ENCODE measurements at places on chromosomes 3 and 15.

DNA sequence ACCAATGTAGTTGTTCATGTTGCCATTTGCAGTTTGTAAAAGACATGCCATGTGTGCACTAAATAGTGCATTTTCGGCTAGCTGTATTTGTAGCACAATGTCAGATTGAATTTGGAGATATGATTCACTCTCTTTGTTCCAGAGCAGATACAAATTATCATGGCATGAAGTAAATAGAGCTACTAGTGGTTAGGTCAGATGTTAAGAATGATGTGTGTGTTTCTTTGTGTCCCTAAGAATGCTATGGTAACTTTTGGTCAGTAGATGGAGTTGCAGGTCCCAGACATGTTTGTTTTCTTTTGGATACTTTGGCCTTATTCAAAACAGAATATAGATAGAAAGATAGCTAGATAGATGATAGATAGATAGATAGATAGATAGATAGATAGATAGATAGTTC is 595.8 kb downstream of the NLGN1 start:
- no peak for DNase-seq

DNA sequence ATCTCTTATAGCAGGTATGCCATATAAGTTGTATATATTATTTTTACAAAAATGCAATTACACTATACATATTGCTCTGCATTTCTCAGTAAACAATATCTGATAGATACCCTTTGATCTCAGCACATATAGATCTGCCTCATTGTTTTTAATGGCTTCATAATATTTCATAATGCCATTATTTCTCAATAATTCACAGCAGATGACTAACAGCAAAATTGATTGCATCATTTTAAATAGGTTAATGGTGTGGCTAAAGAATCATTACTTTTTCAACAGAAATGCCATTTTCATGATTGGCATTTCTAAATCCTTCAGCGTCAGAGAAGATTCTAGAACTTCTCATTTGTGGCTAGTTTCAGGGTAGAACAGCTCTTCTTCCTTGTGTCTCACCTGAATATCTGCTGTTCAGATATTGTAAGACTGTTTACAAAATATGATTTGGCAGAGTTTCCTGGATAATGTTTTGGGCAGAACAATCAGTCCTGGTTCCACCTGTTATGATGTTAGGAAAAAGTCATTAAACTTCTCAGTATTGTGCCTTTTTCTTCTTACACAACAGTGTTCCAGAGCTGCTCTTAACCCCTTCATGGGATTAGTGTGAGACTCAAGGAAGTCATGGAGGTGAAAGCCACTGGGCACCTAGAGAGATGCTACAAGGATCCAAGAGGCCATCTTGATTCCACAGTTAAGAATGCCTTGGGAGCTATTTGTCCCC is 397.6 kb upstream of the THBS1 start:
- DNase-seq = no peak

DNA sequence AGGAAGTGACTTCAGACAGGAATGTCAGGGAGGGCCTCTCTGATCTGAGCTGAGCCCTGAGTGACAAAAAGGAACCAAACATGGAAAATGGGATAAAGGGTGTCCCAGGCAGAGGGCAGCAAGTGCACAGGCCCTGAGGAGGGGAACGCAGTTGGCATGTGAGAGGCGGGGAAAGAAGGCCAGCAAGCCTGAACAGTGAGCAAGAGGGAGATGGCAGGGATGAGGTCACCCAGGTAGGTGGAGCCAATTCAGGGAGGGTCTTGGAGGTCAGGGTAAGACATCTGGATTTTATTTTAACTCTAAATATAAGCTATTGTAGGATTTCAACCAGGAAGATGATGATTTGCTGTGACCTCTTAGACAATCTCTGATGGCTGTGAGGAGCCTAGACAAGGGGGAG is 167.7 kb downstream of the LRTM1 start:
- no peak for DNase-seq

DNA sequence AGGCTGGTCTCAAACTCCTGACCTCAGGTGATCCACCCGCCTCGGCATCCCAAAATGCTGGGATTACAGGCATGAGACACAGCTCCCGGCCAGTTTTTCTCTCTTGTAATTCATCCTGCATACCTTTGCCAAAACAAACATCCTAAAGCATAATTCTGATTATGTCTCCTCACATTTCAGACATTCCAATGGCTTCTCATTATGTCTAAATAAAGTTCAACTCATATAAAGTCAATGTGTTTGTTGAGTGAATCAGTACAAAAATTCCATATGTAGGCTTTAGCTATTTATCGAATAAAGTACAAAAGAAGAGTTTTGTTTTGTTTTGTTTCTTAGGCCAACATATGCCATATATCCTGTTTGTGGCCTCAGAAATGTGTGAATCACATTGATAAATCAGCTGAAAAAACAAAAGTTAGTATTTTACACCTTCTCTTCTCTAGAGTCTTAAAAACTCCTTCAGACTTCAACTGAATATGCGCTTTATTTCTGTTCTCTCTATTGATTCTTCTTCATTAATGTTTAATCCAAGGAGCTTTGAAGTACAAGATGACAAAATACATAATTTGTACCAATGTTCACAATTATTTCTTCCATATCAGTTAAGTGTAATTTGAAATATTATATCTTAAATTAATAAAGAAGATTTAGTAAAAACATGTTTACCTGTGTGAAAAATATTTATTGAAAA is 165.8 kb downstream of the MECOM start:
- DNase-seq = no peak

- DNase-seq = no peak
Measured at GRCh38 chr15:63244976-63245645, 32.3 kb upstream of the APH1B start.

- peak; percentile 39 for DNase-seq
Measured at GRCh38 chr3:156728267-156728985, 54.0 kb downstream of the TIPARP start.

- DNase-seq = no peak
Measured at GRCh38 chr15:64224511-64224910, 61.7 kb upstream of the PPIB start.

- DNase-seq = no peak
Measured at GRCh38 chr3:86047161-86047560, 943.8 kb downstream of the VGLL3 start.

DNA sequence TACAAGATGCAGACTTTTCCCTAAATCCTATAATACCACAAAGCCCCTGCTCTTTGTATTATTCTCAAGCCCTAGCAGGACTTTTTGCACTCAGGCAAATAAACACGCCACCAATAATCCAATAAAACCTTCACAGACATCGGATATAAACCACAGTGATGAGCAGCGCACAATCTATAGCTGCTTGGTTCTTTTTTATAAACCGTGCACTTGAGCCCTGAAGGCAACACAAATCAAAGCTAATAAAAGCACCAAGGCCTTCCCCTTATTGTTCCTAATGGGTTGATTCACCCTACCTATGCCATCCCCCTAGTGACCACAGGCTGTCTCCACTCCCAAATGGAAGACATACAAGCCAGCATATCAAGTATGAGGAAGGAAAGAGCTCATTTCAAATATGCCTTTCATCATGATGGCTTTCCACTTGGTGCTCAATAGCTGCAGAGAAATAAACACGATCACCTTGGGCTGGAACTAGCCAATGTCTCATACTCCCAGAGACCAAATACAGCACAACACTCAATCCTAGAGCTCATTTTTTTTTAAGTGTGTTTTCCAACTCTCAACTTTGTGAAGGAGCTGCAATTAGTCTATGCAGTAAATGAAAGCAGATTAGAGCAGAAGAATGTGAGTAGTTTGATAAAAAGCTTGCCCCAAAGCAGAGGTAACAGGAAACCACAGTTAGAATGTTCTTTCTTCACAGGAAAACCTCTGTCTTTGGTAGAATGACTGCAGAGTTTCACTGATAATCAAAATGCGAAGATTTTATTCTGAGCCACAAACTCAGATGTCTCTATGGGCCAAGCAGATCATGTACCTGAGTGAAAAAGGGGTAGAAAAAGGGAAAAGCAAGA is 573.9 kb downstream of the AGBL1 start:
- DNase-seq = no peak

DNA sequence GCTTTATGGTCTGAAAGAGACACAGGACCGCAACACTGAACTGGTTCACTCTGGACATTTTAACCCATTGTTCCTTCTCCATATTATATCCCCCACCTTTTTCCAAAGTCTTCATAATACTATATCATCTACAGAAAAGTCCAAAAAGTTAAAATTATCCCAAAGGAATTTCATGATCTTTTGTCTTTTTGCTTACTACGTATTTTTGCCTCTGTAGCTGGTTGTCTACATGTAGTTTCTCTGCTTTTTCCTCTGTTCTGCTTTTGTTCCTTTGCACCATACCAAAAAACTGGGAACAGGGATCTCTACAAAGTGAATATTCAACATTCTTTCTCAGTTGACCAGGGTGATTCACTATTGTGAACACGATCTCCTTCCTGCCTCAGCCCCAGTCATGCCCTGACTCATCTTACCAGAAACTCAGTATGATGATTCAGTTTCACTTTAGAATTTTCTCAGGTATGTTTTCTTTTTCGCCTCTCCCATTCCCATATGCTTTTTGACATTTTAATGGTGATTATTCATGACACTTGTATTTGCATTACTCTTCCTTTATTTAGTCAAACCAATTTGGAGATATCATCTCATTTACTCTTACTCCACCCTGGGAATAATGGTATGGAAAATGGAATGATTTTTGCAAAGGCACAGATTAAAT is 14.5 kb downstream of the EMC4 start:
- DNase-seq = no peak

GRCh38 chr3:63841704-63842103 is 21.9 kb downstream of the THOC7 start:
- no peak for DNase-seq

GRCh38 chr3:171566803-171567422 is 106.7 kb upstream of the TNIK start:
- peak; percentile 23 for DNase-seq

- no peak for DNase-seq
Measured at GRCh38 chr3:105538483-105538882, 171.8 kb downstream of the ALCAM start.

DNA sequence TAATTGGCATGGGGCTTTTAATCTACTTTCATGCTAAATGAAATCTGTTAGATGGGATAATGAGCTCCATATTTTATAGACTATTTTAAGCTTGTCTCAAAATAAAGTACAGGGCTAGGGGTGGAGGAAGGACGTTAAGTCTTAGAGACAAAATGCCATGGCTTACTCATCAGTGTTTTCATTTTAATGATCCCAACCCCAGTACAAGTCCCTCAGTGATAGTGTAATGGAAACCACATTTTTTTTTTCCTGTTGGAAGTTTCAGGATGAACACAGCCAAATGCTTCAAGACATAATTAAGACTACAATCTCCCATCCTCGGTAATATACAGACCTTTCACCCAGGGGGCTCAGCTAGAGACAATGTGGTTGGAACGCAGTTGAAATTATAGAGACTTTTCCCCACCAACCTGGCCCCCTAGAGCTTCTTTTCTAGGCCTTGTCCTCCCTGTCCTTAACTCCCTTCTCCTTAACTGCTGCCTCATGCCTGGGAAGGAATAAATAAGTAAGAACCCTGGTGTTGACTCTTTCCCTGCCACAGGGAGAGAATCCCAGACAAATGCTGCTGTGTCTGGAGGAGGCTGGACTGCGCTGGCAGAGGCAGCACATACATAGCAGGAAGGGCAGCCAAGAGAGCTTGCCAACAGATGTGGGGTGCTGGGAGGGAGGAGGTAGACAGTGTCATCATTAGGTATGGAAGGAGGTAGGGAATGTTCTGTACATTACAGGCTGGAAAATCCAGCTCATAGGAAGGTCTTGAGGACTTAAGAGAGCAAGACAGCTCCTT is 115.4 kb upstream of the ROPN1 start:
- no peak for DNase-seq

DNA sequence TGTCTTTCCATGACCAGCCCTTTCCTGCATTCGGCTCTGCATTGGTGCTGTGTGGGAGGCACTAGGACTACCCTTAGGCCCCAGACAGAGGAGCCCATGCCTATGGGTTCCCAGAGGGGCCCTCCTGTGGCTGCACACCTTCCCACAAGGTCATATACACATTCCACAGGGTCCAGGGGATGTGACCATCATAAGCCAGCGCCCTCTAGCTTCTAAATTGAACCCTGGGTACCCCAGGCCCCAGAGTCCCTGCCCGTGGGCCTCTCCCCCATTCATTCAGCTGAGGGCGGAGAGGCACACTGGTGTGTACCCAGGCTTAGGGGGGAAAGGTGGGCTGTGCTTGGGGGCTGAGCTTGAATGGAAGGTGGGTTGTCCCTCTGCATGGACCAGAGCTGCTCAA is 10.2 kb upstream of the SLC6A6 start:
- no peak for DNase-seq

DNA sequence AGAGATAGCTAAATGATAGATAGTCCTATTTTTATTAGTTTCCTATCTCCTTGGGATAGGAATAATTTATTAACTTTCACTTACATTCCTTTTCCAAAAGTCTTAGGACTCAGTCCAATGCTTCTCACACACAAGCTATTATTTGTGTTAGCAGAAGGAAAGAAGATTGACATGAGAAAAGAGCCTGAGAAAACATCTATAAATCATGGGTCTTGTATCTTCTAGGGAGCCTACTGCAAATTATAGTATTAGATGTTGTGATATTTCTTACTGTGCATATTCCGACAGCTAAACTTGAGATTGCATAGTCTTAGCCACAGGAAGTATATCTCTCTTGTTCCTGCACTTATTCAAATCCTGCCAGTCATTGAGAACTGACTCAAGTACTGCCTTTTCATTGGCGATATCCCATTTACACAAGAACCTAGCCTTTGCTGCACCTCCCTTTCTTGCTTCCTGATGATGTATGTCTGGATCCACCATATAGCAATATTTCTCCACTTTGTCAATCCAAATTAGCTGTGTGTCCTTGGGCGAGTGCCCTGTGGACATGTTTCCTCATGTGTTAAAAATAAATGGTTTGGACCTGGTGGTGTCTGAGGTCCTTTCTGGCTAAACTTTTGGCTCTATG is 245.1 kb upstream of the LMCD1 start:
- DNase-seq = no peak

GRCh38 chr3:172782235-172782634 is 31.7 kb downstream of the ECT2 start:
- no peak for DNase-seq

DNA sequence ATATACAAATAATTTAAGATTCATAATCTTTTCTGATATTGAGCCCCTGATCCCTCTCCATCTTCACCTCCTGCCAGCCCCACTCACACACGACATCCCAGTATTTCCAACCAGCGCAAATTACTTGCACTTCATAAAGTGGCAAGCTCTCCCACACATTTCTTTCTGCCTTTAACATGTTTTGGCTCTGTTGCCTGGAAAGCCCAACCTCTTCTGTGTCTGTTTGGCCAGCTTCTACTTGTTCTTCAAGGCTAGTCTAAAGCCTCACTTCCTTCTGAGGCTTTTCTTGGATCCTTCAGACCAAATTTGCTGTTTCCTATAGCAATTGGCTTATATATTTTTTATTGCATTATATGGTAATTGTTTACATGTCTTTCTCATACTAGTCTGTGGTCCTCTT is 5.1 kb upstream of the TM6SF1 start:
- no peak for DNase-seq

All from NCI-H1092 (cell line).